Effector CD4-positive, alpha-beta T cell (primary cell): ENCODE measurements at places on chromosomes 6 and 20.

GRCh38 chr6:135938576-135939207, 87.2 kb downstream of the PDE7B start:
- DNase-seq, result no peak

DNA sequence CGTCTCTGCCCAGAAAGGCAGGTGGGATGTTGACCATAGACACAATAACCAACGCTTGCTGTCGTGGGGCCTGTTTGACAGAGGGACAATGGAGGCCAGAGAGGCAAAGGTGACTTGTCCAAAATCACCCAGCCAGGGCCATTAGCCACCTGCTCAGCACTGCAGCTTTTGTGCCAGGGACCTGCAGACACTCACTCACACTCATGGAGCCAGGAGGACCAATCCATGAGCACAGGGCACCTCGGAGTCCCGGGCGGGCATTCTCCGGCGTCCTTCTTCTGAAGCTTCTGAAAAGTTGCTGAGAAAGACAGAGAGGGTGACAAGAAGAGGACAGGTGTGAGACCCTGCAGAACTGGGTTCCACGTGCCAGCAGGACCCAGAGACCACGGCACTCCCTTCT, 45.4 kb upstream of the SLCO4A1 start:
- DNase-seq, result no peak

DNA sequence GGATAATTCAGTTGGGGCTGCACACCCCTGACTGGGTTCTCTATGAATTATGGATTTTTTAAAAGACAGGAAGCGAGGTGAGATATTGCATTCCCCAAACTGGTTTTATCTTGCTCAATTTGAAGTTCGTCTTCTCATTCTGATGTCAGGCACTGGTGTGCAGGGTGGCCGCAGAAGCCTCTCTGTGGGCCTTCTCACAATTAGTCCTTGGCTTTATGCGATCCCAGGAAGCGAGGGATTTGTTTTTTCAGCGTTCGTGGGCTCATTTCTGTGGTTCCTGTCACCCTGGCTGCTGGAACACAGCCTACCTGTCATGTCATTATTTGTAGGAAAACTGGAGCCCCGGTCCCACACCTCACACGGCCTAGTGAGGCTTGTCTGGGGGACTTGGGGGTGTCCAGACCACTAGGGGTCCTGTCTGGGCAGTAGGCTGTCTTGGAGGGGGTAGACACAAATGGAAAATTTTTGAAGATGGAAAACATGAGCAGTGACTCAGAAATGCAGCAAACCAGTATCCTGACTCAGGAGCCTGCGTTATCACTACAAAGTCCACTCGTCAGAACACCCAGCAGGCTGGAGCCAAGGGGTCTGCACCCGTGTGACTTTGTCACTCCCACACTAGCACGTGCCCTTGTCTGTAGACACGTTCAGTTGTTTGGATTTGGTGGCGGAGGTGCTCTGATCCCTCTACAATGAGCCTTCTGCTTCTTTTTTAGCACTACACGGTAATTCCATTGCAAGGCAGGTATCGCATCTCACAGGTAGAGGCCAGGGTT, 42.2 kb downstream of the GNAS-AS1 start:
- DNase-seq, result no peak

GRCh38 chr6:148307405-148307804, 35.2 kb upstream of the SASH1 start:
- no peak for DNase-seq

GRCh38 chr20:36150847-36151539, 3.5 kb upstream of the EPB41L1 start:
- no peak for DNase-seq
